ENCODE measurements at places on chromosomes 7 and 10. TPM values are rescaled to one million over a fixed set of nuclear protein-coding genes. Genes with fewer than 3 reads are reported as not detected.

DNA sequence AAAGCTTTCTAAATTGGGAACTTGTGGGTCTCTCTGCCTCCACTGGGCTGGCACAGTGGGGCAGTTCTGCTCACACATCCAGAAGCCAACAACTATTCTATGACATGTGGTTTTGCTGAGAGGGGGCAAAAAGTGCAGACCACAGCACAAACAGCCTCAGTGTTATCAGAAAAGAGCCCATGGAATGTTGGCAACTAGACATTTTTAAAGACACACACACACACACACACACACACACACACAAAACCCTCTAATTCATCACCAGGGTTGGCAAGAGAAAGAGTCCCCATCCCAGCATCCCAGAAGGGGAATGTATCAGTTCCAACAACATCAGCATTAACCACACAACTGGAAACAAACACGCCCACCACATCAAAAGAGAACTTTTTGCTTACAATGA is 117.1 kb downstream of the FGFR2 start:
- H3K27ac ChIP-seq: no peak overlapping the region
- H3K36me3 ChIP-seq: no peaks in the 10 kb centered on the region
- H3K27me3 ChIP-seq: no peaks in the 10 kb centered on the region
- no peaks in the 10 kb centered on the region for H3K4me1 ChIP-seq
- no peak for DNase-seq

DNA sequence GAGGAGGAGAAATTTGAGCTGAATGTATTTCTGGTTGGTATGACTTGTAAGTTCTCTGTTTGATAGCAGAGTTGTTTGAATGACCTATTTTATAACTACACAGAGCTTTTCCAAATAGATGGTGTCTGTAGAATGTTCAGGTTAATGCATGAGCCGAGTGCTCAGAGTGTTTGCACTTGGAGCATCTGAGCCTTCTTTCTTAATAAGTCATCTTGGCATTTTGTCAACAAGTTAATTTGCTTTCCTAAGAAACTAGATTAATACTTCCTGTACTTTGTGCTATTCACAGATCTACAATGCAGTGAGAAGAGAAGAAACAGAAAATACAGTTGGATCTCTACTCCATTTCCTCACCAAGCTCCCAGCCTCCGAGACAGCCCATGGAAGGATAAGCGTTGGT is 138.2 kb downstream of the PLCE1 start:
- no peaks in the 10 kb centered on the region for H3K36me3 ChIP-seq
- no peak for DNase-seq
- H3K27ac ChIP-seq: no peak overlapping the region
- H3K4me3 ChIP-seq: no peak overlapping the region
- no peaks in the 10 kb centered on the region for H3K27me3 ChIP-seq

DNA sequence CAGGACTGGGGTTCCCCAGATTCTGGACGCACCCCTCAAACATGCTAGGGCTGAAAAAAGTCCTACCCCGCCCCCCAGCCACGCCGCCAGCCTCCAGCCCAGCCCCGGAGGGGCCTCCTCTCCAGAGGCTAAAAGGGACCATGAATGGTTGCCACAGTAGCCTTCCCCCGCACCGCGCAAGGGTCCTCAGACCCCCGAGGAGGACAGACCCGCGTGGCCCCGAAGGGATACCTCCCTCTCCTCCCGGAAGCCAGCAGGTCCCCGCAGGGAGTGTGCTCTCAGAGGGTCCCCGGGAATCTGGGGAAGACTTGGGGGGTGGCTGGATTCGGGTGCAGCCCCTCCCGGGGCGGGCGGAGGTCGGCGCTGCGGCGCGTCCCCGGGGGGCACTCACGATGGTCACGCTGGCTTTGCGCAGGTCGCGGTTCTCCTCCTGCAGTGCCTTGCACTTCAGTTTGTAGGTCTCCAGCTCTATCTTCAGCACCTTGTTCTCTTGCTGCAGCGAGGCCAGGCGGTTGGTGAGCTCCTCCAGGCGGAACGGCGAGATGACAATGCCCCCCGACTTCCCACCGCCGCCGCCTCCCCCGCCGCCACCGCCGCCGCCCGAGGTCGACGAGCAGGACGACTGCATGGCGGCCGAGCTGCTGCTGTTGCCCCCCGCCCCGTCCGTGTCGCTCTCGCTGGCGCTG is 482 bp downstream of the CCDC6 start:
- DNase-seq: peak; percentile 49
- peak overlapping the region; percentile 92 for H3K27ac ChIP-seq
- H3K36me3 ChIP-seq: no peaks in the 10 kb centered on the region
- peak overlapping the region; percentile 97 for H3K4me3 ChIP-seq

Gene CCDC7
- 10.3 TPM for total RNA-seq

Gene KRIT1
- total RNA-seq: 15.1 TPM

Data from pancreas (tissue), 10 donors.